ENCODE measurements at places on chromosomes 4 and X.

DNA sequence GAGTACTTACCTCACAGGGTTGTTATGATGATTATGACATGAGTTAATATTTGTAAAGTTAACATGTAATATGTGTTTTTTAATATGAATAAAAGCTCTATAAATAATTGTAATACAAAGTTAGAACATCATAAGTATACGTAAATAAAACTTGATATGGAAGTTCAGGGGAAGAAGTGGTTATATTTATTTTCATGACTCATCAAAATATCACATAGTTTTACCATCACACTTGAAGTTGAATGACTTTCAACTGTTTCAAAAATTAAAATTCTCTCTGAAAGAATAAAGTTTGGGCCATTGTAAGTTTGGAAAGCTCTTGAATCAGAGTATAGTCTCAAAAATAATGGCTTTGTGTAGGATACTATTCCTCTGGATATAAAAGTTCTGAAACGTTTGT is 8.3 kb downstream of the SH2D1A start:
- DNase-seq, result no peak

DNA sequence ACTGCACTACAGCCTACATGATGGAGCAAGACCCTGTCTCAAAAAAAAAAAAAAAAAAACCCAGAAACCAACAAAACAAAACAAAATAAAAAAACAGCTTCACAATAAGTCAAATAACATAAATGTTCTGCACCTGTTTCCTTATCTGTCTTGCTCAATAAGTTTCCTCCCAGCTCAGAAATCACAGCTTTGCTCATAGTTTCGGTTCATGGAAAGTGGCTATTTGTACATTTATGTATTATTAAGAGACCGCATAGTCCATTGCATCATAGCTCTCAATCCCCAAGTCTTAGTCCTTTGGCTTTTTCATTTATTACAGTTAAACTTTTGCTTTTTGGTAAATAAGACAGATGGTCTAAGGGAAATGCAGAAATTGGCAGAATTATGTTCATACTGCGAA is 24.4 kb upstream of the CFAP299 start:
- DNase-seq, result no peak

DNA sequence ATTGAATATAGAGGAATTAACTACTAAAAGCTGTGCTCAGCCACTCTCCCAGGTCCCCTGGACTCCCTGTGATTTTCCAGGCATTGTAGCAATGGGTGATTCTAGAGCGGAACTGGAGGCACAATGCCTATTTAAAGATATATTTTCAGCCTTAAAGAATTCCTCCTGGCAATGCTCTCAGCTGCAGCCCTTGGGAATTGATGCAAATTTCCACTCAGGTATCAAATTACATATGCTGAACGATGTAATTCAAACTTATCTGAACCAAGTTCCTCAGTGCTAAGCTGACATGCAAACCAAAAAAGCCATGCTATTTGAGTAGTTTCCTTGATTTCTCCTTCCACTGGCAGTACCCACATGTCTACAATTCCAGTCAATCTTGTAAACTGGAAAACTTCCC is 86.3 kb upstream of the GABRA3 start:
- no peak for DNase-seq

DNA sequence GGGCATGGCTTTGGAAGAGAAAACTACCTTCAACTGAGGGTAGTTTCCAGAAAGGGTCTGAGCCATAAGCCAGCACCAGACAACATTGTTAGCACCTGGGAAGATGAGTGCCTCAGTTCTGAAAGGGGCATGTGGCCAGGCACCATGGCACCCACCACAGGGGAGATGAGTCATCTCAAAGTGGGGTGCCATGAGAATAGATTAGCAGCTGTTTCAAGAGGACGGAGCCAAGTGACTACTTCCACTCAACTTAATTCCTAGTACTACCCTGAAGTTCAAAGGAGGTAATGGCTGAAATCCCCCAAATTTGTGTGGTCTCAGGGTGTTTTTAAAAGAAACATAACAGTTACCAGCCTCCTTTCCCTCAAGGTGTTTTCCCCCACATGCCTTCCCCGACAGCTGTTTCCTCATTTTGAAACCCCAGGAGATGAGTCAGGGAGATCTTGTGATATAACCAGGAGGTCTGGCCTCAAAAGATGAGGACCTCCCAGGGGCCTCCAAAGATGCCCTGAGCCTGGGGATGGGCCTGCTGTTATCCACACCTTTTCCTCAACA is 27.8 kb upstream of the FTHL17 start:
- no peak for DNase-seq

- DNase-seq, result no peak
Measured at GRCh38 chr4:124435274-124435950, 277.1 kb downstream of the ANKRD50 start.

DNA sequence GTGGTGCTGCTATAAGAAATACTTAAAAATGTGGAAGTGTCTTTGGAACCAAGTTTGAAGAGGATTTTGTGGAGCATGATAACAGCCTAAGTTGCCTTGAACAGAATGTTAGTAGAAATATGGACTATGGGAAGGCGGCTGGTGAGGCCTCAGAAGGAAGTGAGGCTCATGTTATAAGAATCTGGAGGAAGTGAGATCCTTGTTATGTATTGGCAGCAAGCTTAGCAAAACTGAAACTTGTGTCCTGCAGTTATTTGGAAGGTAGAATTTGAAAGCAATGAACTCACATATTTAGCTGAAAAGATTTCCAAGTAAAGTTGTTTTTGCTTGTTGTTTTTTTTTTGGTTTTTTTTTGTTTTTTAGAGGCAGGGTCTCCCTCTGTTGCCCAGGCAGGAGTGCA is 13.6 kb upstream of the MED14 start:
- no peak for DNase-seq

All from stimulated activated CD4-positive, alpha-beta T cell treated with anti-CD3 and anti-CD28 coated beads, Interleukin-2, amount 100 ng/mL, for 4 hours (primary cell).